ENCODE measurements at places on chromosomes 1 and 21.

DNA sequence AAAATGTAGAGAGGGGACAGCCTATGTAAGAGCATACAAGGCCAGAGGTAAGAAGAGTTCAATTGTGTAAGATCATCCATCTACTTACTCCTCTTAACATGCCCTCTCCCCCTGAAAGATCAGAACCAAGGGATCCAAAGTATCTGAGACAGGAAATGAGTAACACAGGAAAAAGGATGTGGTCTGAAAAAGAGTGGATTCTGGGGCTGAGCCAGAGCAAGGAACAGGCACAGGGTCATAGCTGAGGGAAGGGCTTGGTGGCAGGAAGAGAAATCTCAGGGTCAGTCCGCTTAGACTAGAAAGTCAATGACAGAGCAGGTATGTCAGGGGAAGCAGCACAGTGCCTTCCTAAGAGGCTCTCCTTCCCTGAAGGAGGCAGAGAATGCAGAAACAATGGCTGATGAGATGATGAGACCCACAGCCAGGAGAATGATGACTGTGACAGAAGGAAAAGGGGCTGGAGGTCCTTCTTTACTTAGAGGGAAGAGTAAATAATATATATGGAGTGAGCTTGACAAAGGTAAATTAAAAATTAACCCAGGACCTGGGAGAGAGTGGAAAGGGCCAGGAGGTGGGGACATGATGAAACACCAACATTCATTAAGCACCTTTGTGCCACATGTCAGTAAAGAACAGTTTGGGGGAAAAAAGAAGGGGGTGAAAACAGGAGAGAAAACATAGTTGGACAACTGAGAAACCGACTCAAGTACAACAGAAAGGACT, 26.2 kb upstream of the A3GALT2 start:
- peak; percentile 40 for DNase-seq

DNA sequence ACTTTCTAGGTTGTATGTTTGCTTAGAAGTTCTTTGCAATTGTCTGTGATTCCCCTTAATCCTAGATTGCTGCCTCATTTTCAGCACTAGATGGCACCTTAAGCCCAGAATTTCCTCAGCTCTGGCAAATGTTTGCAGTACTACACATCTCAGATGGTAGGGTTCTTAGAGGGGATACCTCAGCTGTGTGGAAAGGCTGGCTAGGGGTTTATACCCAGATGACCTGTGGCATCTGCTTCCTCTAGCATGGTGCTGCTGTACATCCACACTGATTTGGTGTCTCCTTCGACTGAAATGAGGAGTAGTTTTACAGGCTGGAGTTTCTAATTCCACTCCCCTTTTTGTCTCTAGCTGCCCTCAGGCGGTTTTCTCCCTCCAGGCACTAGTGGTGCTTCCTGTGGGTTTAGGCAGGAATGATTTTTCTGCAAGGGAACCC, 23.5 kb downstream of the ASB17 start:
- DNase-seq: peak; percentile 50

DNA sequence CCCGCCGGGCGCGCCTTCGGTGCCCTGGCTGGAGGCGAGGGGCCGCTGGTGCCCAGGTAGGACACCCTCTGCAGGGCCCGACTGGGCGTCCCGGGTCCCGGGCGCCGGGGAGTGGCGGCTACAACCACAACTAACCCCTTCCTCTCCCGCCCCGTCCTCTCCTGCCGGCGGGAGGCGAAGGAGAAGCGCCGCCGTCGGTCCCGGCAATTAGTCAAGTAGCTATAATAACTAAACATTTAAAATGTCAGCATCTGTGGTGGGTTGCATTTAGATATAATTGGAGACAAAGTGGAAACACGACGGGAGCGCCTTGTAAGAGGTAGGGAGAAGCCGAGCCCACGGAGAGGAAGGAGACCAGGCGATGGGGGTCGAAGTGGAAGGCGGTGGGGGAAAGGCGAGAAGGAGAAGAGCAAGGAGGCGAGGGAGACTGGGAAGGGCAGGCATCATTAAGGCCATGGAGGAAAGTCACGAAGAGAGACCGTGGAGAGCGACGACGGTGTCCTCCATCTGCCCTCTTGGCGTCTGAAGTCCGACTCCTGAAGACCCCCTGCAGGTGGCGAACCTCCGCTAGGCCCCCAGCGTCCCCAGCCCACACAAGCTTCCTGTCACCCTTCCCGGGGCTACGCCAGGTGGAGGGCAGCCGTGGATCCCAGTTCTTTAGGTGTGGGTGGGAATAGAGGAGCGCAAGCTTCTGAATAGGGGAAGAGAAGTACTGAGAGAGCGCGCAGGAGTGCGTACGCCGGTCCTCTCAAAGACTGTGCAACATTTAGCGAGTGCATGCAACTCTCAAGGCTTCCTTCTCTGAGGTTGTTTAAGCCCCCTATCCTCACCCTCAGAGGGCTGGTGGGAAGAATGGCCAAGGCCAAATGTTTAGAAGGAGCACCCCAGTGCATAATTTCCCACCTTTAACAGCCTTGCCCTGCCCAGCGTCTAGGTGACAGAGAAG, 1.6 kb downstream of the CNIH3 start:
- no peak for DNase-seq

- no peak for DNase-seq
Measured at GRCh38 chr1:221392453-221392852, 349.4 kb downstream of the DUSP10 start.

DNA sequence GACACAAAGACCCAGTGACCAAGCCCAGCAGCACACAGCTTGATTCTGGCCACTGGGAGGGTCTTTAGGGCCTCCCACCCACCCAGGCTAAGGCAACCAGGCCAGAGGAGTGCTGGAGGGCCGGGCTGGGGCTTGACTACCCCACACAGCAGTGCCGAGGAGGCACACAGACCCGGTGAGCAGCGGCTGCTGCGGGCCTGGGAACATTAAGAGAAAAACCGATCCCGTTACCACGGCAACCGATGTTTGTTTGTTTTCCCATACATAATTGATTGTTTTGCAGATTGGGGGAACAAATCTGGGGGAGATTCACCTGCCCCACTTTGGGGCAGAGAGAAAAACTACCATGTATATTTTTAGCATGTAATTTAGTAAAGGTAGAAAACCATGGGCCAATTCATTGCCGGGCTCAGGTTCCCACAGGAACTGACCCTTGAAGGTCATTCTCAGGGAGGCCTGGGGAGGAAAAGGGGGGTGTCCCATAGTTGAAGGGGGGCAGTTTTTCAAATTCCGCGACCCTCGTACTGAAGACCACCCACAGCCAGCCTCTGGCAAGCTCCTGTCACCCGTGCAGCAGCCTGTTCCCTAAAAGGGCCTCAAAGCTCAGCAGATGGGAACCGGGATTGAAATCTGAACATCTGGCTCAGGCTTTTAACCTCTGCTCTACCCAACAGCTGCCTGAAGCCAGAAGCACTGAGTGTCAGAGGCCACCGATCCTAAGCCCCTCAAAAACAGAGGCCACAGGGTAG, 35.3 kb downstream of the CHD5 start:
- DNase-seq: no peak

GRCh38 chr21:34724131-34724856, 55.5 kb downstream of the CLIC6 start:
- no peak for DNase-seq

GRCh38 chr1:162690672-162691434, 58.6 kb downstream of the DDR2 start:
- DNase-seq: peak; percentile 80
